ENCODE measurements at places on chromosomes 5 and 9. TPM values are rescaled to one million over a fixed set of nuclear protein-coding genes. Genes with fewer than 3 reads are reported as not detected.

Gene C5orf58
- total RNA-seq = not detected

Gene IFNA13
- total RNA-seq = not detected

Gene GAS1
- 11.6 TPM for total RNA-seq

Gene SOWAHA
- total RNA-seq = 6.8 TPM

Gene TSSK1B
- 2.1 TPM for total RNA-seq

Gene RETREG1
- total RNA-seq = 5.9 TPM

Gene CNTLN
- total RNA-seq = 10.6 TPM

DNA sequence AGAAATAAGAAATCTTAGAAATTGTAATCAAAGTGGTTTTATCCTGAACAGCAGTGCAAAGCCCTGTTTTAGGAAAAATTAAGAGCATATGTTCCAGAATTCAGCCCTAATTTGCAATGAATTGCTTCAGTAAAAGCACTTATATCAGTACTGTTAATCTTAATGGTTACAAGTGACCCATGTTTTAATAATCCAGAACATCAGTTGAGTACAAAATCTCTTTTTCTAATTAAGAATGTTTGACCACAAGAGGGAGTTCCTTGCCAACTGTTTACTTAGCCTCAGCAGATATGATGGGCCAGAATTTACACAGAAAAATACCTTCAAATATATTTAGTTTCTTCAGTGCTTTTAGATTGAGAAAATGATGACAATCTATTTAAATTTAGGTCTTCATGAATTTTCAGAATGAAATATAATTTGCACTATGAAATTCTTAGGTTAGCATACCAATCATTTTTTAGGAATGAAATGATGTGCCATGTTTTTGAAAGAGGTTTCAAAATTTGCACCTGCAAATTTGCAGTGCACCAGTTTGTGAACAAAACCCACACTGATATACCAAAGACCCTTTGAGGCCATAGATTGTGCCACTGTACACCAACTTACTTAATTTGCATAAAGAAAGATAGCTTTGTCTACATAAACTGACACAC lies 926.3 kb upstream of the ARRDC3 start:
- DNase-seq = no peak

DNA sequence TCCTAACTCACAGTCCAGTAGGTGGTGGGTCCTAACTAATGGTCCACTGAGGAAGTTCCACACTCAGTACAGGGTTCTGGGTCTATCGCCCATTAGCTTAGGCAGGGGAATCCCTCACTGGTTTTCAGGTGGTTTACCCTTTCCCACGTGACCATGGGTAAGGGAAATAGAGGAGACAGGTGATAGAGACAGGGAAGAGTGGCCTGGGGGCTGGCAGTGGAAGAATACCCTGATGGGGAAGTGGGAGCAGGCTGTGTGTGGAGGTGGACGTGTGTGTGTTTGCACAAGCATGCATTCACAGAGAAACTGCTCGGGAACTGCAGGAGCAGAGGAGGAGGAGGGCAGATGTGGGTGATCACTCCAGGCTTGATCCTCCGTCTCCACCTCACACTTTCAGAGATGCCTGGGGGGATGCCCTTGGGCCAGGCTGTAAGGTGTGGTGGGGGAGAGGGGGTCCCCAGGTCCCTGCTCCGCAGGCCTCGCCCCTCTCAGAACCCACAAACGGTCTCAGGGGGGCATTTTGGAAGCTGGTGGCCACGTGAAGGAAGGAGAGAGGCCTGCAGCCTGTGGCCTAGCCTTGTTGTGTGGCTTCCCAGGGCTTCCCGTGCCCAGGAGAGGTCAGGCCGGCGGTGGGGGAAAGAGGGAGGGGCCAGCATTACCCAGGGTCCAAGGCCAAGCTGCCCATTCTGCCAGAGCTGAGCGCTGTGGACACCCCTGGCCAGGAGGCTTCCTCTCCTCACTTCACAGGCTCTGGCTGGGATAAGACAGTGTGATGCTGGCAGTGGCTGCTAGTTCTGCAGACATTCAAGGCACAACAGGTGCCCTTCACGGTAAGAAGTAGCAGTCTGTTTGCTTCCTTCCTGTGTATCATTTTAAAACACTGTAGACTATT lies 80.0 kb downstream of the OTULIN start:
- DNase-seq = no peak

DNA sequence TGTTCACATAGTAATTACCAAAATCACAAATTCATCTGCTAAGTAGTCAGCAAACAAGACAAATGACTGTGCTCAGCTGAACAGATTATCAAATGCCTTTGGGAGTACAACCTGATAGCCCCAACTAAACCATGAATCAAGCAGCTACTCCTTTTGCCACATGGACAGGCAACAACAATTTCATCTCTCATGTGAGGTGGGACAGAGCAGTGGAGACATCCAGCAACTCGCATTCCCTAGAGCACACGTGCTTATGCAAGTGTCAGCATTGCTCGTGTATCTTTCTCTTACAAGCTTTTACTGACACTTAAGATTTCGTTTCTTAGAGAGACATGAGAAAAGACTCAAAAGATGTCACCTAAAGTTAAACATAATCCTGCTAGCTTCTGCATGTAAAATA lies 42.7 kb upstream of the PPP2R2B start:
- DNase-seq = no peak

DNA sequence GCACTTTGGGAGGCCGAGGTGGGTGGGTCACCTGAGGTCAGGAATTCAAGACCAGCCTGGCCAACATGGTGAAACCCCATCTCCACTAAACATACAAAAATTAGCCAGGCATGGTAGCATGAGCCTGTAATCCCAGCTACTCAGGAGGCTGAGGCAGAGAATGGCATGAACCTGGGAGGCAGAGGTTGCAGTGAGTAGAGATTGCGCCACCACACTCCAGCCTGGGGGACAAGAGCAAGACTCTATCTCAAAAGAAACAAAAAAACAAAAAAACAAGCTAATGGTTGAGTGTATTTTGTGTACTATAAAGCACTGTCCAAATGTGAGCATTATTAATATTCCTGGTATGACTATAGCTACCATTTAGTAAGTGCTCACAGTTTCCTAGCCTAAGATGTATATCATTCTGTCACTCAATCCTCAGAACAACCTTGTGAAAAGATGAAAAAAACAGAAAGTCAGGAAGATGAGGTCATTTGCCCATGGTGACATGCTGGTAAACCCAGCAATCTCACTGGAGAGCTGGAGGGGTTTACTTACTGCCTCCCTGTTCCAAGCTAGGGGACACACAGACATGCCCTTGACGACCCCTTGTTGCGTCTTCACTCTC lies 27.7 kb downstream of the ARHGEF37 start:
- DNase-seq = no peak

DNA sequence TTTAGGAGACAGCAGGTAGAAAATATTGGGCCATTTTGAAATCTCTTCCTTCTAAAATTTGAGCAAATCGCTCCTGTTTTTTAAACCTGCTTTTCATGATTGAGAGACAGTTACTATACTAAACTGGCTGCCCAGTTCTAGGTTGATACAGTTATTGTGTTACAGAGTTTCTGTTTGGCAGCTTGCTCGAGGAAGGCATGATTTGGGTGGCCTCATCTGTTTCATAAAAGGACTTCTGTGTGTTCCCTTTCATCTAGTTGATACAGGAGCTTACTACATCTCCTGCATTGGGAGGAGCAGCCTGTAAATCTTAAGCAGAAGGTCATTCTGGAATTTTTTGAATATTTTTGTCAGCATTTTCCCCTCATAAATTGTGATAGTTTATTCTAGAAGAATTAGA lies 14.2 kb downstream of the HSPA4 start:
- DNase-seq = no peak

DNA sequence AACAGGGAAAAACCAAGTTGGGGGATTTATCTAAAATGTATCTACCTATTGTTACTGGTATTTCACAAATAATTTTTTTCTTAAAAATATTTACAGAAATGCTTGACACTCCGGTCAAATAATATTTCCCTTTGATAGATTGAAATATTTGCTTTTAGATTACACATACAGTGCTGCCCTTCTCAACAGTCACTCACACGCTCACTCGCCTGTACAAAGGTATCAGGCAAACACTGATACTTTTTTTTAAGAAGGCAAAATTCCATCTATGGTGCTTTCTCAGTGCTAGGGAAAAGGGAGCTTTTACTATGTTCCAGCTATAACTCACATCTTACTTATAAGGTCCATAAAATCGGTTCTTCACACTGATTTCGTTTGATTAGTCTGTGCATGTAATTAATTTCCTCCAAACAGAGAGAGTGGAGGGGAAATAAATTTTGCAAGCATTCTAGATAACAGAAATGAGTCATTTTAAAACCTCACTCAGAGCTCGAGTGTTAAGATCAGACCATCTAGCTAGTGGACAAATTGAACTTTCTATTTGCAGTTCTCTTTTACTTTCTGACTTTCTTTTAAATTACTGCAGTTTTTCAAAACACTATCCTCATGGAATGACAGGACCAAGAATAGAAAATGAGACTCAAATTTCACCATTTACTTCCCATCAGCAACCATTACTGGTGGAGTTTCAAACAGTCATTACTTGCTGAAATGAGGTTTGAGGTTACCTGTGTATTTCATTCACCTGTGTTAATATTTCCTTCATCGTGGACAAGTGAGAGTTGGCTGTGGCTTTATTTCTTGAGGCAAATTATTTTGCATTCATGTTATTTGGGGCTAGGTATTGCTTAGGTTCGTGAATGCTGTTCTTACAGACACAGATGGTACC lies 273.2 kb downstream of the RAB3C start:
- DNase-seq = no peak

- DNase-seq = no peak
Measured at GRCh38 chr5:138694146-138694545, 59.1 kb upstream of the CTNNA1 start.

GRCh38 chr5:147760086-147760875 lies 22.2 kb downstream of the JAKMIP2 start:
- DNase-seq = no peak

DNA sequence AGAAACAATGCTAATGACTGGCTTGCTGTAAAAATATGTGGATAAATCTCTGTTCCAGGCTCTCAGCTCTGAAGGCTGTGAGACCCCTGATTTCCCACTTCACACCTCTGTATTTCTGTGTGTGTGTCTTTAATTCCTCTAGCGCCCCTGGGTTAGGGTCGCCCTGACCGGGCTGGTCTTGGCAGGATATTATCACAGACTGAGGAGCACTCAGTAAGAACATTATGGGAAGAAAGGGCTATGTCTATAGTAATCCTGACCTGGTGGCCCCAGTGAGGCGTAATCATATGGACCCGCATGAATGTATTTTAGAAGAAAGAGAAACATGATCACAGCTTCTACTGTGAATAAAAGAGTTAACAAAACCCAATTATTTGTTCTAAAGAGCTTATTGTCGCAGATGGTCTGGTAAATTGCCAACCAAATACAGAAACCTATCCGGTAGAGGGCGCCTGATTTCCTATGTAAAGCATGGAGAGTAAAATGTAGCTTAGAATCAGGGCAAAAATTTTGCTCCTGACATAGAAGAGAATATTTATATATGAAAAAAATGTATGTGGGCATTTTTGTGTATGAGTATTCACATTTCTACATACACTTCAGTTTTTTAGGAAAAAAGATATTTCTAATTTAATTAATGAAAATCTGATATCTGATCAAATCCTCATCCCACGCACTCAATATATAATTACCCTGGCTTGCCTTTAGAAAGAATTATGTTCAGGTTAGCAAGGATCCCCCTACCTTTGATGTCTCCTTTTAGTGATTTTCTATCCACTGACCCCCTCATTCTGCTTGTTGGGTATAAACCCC lies 5.8 kb upstream of the IFNA1 start:
- DNase-seq = peak; percentile 50

Measured in ureter (tissue), 1 donor.